Hematopoietic multipotent progenitor cell treated with erythropoietin and hydrocortisone succinate and interleukin-3 and kit ligand, for 6 days (in vitro differentiated cells): ENCODE measurements at places on chromosomes 4 and X.

- no peak for DNase-seq
Observed at GRCh38 chr4:123824524-123824923, 427.9 kb downstream of the SPRY1 start.

- DNase-seq = peak; percentile 60
Observed at GRCh38 chrX:20066968-20067708, 49.6 kb downstream of the MAP7D2 start.

DNA sequence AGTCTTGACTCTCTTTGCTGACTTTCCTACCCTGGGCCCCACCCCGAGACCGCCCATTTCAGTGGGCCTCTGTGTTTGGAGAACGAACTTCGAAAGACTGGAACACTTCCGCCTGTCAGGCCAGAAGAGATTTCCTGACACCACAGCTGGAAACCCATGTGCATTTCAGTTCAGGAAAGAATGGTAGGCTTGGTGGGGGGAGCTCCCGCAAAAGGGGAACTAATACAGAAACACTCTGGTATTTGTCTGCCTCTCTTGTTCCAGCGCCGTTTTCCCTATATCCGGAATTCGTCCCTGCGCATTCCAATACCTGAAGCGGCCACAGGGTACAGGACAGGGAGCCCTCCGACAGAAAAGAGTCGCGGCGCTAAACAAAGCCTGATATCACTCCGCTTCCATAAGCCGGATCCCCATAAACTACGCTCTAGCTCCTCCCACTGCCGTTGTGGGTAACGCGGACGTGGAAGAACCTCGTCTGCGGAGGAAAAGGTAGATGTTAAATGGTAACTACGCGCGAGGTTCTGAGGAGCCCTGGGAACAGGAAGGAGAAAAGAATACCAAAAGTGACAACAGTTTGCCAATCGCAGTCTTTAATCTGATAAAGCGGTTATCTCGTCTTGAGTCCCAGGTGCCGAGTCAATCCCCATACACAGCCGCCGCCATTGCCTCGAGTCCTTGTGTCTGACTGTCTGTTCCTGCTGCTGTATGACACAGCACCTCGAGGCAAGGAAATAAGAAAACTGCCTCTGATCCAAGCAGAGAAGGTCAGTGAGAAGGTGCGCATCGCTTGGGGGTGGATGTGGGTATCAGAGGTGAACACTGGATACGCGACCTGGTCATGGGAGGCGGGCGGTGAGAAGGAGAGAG, at the start of gene ARMCX5:
TSS of gene ARMCX5 (plus strand) at position 432 of the 867 bp plus-strand sequence. CDS start 2,627 bp downstream, outside the sequence.
- peak; percentile 91 for DNase-seq

- no peak for DNase-seq
Observed at GRCh38 chrX:1427756-1428155, 25.0 kb downstream of the ASMTL start.

GRCh38 chr4:143711543-143712154, 11.2 kb upstream of the FREM3 start:
- peak; percentile 16 for DNase-seq

- DNase-seq = peak; percentile 74
Observed at GRCh38 chrX:19836337-19836736, 51.1 kb downstream of the SH3KBP1 start.

DNA sequence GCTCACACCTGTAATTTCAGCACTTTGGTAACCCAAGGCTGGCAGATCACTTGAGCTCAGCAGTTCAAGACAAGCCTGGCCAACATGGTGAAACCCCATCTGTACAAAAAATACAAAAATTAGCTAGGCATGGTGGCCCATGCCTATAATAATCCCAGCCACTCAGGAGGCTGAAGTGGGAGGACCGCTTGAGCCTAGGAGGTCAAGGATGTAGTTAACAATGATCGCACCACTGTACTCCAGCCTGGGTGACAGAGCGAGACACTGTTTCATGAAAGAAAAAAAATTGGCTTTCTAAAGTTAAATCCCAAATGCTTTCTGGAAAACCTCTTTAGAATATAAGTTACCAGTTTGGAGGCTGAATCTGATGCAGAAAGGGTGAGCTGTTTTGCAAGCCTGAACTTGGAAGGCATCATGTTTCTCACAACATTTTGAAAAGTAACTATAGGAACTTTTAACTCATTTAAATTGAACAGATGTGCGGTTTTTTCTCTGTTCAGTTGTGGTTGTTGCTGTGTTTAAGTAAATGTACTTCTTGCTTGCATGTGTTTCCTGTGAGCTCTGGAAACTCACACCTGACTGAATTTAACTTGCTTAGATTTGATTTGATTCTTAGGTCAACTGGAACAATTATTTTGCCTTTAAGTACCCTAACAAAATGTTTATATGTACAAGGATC, 39.8 kb upstream of the TMEM131L start:
- DNase-seq = no peak
